MM.1S (cell line): ENCODE measurements at places on chromosomes 7 and 10.

GRCh38 chr7:106813705-106814305, 51.3 kb upstream of the PIK3CG start:
- no peaks in the 10 kb centered on the region for H3K36me3 ChIP-seq
- H3K27me3 ChIP-seq: no peaks in the 10 kb centered on the region
- H3K27ac ChIP-seq: no peak overlapping the region
- H3K4me1 ChIP-seq: peaks cover 14% of the 10 kb centered on the region

- no peak for DNase-seq
- H3K27ac ChIP-seq: no peak overlapping the region
- no peak overlapping the region for H3K4me3 ChIP-seq
- no peaks in the 10 kb centered on the region for H3K4me1 ChIP-seq
- H3K36me3 ChIP-seq: no peaks in the 10 kb centered on the region
Observed at GRCh38 chr10:117553142-117553814, 10.7 kb downstream of the EMX2 start.

- no peak overlapping the region for H3K4me3 ChIP-seq
- DNase-seq: no peak
- no peaks in the 10 kb centered on the region for H3K27me3 ChIP-seq
- no peaks in the 10 kb centered on the region for H3K36me3 ChIP-seq
- peaks cover 8% of the 10 kb centered on the region; the same call in 1 of the 2 replicates for H3K4me1 ChIP-seq
Observed at GRCh38 chr10:20871970-20872369, 25.1 kb downstream of the NEBL start.

GRCh38 chr7:39458061-39458745, 108.0 kb upstream of the YAE1 start:
- H3K27me3 ChIP-seq: no peaks in the 10 kb centered on the region
- no peaks in the 10 kb centered on the region for H3K4me1 ChIP-seq
- H3K27ac ChIP-seq: no peak overlapping the region
- DNase-seq: no peak
- H3K36me3 ChIP-seq: no peaks in the 10 kb centered on the region

DNA sequence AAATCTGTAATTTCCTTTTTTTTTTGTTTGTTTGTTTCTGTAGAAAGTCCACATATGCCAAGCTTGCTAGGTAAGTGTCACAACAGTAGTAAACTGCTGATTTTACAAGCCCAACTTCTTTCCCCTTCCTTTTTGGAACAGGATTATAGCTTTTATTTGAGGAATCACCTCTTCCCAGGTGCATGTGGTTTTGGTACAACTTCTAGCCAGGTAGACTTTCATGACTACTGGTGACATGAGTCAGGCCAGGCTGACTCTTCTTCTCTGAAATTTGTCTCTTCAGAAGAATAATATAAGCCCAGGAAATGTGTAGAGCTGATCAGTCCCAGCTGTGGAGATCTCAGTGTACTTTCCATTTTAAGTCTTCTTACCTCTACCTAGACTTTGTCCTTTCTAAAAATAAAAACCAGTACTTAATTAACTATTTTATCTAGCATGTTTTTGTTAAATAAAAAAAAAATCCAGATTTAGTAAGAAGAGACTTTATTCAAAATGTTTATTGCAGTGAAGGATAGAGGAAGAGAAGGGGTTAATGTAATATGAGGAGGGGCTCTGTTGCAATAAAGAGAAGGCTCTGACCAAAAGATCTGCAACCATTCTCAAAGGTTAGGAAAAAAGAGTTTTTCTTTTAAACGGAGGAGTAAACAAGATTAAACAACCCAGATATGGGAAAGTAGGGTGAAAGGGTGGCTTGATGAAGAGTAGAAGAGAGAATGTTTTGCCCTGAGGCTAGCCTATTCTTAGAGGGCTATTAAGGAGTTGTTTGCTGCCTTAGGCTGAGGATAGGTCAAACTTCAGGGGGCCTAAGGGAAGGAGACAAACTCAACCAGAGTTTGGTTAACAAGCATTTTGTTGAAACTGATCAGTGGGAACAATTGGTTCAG, 664.2 kb downstream of the SORCS1 start:
- DNase-seq: no peak
- no peak overlapping the region for H3K4me3 ChIP-seq
- no peaks in the 10 kb centered on the region for H3K36me3 ChIP-seq
- no peaks in the 10 kb centered on the region for H3K27me3 ChIP-seq
- H3K27ac ChIP-seq: no peak overlapping the region
